Nasal cavity respiratory epithelium epithelial cell of viscerocranial mucosa (primary cell): ENCODE measurements at places on chromosomes 7 and 10. TPM values are rescaled to one million over a fixed set of nuclear protein-coding genes. Genes with fewer than 3 reads are reported as not detected.

ZWINT gene
- 1.4 and 2.2 TPM in 2 replicates for total RNA-seq

TDRD1 gene
- total RNA-seq, result not detected in 2 replicates

CADPS2 gene
- total RNA-seq, result 4.4 and 5.8 TPM in 2 replicates

ZDHHC6 gene
- total RNA-seq, result 21.9 and 32.7 TPM in 2 replicates

ENTPD7 gene
- 24.6 and 37.3 TPM in 2 replicates for total RNA-seq

PCLO gene
- 3.1 and 6.6 TPM in 2 replicates for total RNA-seq

PDAP1 gene
- 37.9 and 57.8 TPM in 2 replicates for total RNA-seq

EN2 gene
- under 0.01 and 0.07 TPM in 2 replicates for total RNA-seq

DMBT1 gene
- under 0.01 TPM in 1 of 2 replicates, not detected in the other for total RNA-seq

SFTPA1 gene
- not detected in 2 replicates for total RNA-seq

LMTK2 gene
- total RNA-seq, result 20.5 and 31.5 TPM in 2 replicates

DDX50 gene
- total RNA-seq, result 51.3 and 67.0 TPM in 2 replicates

HOXA7 gene
- total RNA-seq, result not detected in 2 replicates

FXYD4 gene
- not detected in 2 replicates for total RNA-seq

FOXK1 gene
- 27.3 and 58.0 TPM in 2 replicates for total RNA-seq

STK31 gene
- under 0.01 and 0.07 TPM in 2 replicates for total RNA-seq

HSPA12A gene
- total RNA-seq, result 2.7 and 9.1 TPM in 2 replicates

FFAR4 gene
- total RNA-seq, result not detected in 2 replicates

ZNF727 gene
- total RNA-seq, result 0.34 and 0.64 TPM in 2 replicates

SLC29A3 gene
- total RNA-seq, result 0.34 and 2.1 TPM in 2 replicates

SRI gene
- 66.3 and 131 TPM in 2 replicates for total RNA-seq

CDNF gene
- total RNA-seq, result 1.2 and 1.4 TPM in 2 replicates

SSC4D gene
- 1.0 and 17.3 TPM in 2 replicates for total RNA-seq

DGKB gene
- 0.21 TPM in 1 of 2 replicates, not detected in the other for total RNA-seq

CYP26C1 gene
- total RNA-seq, result under 0.01 TPM in 1 of 2 replicates, not detected in the other

LLCFC1 gene
- total RNA-seq, result not detected in 2 replicates

TEX36 gene
- not detected in 2 replicates for total RNA-seq

SPDYE2 gene
- not detected in 2 replicates for total RNA-seq

CLCN1 gene
- total RNA-seq, result 0.64 TPM in 1 of 2 replicates, not detected in the other

UBE2D4 gene
- 5.6 and 6.5 TPM in 2 replicates for total RNA-seq

BAG3 gene
- 11.6 and 46.9 TPM in 2 replicates for total RNA-seq

LEP gene
- total RNA-seq, result under 0.01 and 0.28 TPM in 2 replicates

TAS2R16 gene
- total RNA-seq, result not detected in 2 replicates

NME8 gene
- not detected in 2 replicates for total RNA-seq

MMP21 gene
- not detected in 2 replicates for total RNA-seq

OGDHL gene
- under 0.01 and 0.14 TPM in 2 replicates for total RNA-seq

C10orf105 gene
- not detected in 2 replicates for total RNA-seq

ZSCAN25 gene
- total RNA-seq, result 12.0 and 20.4 TPM in 2 replicates

ELAPOR2 gene
- total RNA-seq, result 2.7 and 10.5 TPM in 2 replicates

FZD1 gene
- total RNA-seq, result 2.4 and 7.2 TPM in 2 replicates

KIF20B gene
- total RNA-seq, result 2.7 and 3.4 TPM in 2 replicates

HEPACAM2 gene
- total RNA-seq, result under 0.01 TPM in 1 of 2 replicates, not detected in the other

BTBD16 gene
- total RNA-seq, result under 0.01 and 0.07 TPM in 2 replicates

FAM25C gene
- total RNA-seq, result 13.7 TPM in 1 of 2 replicates, not detected in the other

NODAL gene
- 0.07 TPM in 1 of 2 replicates, not detected in the other for total RNA-seq

NAT16 gene
- not detected in 2 replicates for total RNA-seq

LIPF gene
- total RNA-seq, result not detected in 2 replicates

BEND7 gene
- 1.4 and 10.3 TPM in 2 replicates for total RNA-seq

PROSER2 gene
- 24.3 and 26.6 TPM in 2 replicates for total RNA-seq

SKIDA1 gene
- total RNA-seq, result under 0.01 and 0.07 TPM in 2 replicates

SLC26A3 gene
- 0.14 TPM in 1 of 2 replicates, not detected in the other for total RNA-seq

CCDC172 gene
- not detected in 2 replicates for total RNA-seq

FAM185A gene
- total RNA-seq, result 7.2 and 13.0 TPM in 2 replicates

LRRC18 gene
- not detected in 2 replicates for total RNA-seq

CDHR1 gene
- total RNA-seq, result 0.68 and 2.8 TPM in 2 replicates

LRGUK gene
- 0.34 and 0.57 TPM in 2 replicates for total RNA-seq
